Neural cell (in vitro differentiated cells): ENCODE measurements at places on chromosomes 7 and 10. TPM values are rescaled to one million over a fixed set of nuclear protein-coding genes. Genes with fewer than 3 reads are reported as not detected.

Gene CEP55
- 0.16 and 0.67 TPM in 2 replicates for polyA plus RNA-seq

Gene CTAGE6
- not detected in 2 replicates for polyA plus RNA-seq

Gene PILRA
- 23.7 and 29.2 TPM in 2 replicates for polyA plus RNA-seq

Gene CDC14C
- polyA plus RNA-seq = not detected in 2 replicates

Gene CFAP70
- polyA plus RNA-seq = 5.8 and 7.3 TPM in 2 replicates

Gene GAD2
- 192 and 200 TPM in 2 replicates for polyA plus RNA-seq

Gene R3HCC1L
- 11.1 and 12.8 TPM in 2 replicates for polyA plus RNA-seq

Gene AKR1C4
- polyA plus RNA-seq = not detected in 2 replicates

Gene RARRES2
- polyA plus RNA-seq = 0.71 TPM in 1 of 2 replicates, not detected in the other

Gene WNT16
- polyA plus RNA-seq = not detected in 2 replicates

Gene LIPJ
- 0.15 and 0.16 TPM in 2 replicates for polyA plus RNA-seq

Gene PAPSS2
- 0.24 and 0.36 TPM in 2 replicates for polyA plus RNA-seq

Gene ANKRD1
- 0.98 TPM in 1 of 2 replicates, not detected in the other for polyA plus RNA-seq

Gene CXCL12
- polyA plus RNA-seq = 0.14 and 0.54 TPM in 2 replicates

Gene LIPM
- not detected in 2 replicates for polyA plus RNA-seq

Gene PRKAR2B
- polyA plus RNA-seq = 249 and 297 TPM in 2 replicates
